CD4-positive, CD25-positive, alpha-beta regulatory T cell (primary cell): ENCODE measurements at places on chromosomes 3 and 15. TPM values are rescaled to one million over a fixed set of nuclear protein-coding genes. Genes with fewer than 3 reads are reported as not detected.

DNA sequence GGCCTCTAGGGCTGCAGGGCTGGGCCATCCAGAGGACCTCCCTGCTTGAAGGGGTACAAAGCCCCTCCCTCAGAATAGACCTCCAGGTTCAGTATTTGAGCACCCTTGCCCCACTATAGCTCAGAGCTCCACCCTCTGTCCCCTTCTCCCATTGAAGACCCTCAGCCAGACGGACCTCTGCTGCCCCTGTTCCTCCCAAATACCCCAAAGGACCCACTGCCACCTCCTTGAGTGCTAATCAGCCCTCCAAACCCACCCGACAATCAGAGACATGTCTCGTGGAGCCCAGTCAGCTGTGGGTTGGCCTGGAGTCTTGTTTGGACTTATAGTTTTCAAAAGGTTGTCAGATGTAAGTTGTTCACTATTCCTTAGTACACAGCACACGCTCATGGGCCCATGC lies 161.1 kb downstream of the UACA start:
- DNase-seq = no peak

GRCh38 chr3:195023989-195024388 lies 247.0 kb downstream of the XXYLT1 start:
- no peak for DNase-seq

- no peak for DNase-seq
These were observed 330.5 kb downstream of the ROBO2 start for GRCh38 chr3:77370413-77370812.

DNA sequence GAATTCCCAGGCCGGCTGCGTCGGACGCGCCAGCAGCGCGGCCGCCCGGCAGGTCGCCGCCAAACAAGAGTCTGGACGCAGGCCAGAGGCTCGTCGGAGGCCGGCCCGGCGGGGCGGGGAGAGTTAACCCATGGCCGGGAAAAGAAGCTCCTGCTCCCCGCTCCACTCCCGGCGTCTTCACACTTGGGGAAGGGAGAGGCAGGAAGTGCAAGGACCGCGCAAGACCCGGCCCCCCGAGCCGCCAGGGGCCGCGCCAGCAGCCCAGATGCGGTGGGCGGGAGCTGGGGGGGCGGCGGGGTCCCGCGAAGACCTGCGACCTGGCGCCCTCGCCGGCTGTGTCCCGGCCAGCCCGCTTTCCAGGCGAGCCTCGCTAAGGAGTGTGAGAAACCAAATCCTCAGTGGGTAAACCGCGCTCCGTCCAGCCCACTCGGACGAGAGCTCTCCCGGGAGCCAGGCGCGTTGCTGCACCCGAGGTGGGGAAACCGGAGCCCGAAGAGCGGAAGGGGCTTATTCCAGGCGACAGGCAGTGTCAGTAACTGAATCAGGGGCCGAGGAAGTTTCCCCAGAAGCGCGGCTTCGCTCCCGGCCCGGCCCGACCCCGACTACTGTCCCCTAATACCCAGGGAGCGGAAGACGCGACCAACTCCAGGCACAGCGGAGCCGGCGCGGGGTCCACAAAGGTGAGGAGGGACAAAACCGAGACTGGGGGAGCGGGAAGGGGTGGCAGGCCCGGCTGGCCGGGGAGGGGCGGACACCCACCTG lies 721 bp downstream of the ADAMTS7 start:
- no peak for DNase-seq

GRCh38 chr3:9473496-9474065 lies 76.2 kb downstream of the SETD5 start:
- DNase-seq = no peak

- DNase-seq = no peak
These were observed 526 bp downstream of the RMDN3 start for GRCh38 chr15:40754574-40754882.

DNA sequence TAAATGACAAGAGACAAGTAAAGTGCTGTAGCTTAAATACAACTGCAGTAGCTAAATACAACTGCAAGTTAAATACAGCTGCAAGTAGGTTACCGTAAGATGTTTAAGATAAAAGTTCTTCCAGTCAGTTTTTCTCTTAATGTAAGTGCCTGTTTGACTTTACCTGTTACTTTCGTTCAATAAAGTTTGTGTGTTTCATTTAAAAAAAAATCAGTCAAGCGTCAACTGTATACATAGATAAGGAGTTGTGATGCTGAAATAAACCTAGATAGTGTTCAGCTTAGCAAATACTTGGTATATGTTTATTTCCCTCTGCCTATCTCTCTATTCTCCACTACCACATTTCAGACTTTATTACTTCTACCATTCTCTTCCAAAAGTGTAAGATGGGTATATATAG lies 221.2 kb downstream of the NR2F2 start:
- no peak for DNase-seq

DNA sequence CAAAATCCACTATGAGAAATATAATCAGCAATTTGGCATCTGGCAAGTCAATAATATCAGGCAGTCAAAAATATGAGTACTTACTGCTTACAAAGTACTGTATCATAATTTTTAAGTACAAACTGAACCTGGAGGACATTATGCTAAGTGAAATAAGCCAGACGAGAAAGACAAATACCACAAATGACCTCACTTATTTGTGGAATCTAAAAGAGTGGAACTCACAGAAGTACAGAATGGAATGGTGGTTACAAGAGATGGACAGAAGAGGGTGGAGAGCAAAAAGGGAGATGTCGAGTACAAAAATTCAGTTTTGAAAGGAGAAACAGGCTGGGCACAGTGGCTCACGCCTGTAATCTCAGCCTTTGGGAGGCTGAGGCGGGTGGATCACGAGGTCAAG lies 12.4 kb downstream of the PCYT1A start:
- no peak for DNase-seq

GRCh38 chr15:40927873-40928806 lies 1.0 kb upstream of the DLL4 start:
- DNase-seq = peak; percentile 16

DNA sequence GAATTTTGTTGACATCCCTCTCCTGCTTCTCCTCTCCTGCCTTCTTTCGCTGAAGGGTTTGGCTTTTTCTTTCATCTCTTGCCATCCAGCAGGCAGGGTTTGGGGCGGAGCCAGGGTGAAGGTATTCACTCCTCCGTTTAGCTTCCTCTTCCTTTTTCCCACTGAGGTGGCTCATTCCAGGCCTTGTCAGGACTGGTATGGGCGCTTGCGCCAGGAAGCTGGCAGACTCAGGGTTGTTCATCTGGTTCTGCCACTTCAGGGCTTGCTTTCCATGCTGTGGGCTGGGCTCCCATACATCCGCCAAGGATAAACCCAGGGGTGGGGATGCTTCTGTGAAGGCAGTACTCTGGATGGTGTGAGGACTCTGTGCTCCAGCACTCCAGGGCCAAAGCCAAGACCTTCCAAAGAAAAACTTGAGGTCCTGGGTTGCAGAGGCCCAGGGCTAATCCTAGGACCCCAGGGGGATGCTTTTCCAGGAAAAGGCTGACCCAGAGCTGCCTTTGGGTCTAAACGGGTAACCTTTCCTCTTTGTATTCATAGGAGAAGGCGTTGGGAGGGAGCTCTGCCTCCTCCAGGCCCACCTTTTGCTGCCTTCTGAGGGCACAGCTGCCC lies 7.7 kb upstream of the AMOTL2 start:
- DNase-seq = no peak

DNA sequence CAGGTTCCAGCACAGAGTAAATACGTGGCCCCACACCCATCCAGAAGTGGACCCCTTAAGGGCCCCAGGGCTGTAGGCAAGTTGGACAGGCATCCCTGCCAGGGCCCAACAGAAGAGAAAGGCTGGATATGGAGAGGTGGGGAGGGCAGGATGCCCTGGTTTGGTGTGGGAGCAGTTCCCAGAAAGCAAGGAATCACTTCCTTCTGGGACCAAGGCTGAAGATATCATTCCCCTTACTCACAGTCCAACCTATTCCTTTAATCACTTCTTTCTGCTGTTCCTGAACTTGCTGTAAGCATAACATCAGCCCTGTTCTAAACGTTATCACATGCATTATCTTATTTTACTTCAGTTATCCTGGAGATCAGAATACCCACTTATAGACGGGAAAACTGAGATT lies 6.1 kb upstream of the MESP2 start:
- no peak for DNase-seq

DNA sequence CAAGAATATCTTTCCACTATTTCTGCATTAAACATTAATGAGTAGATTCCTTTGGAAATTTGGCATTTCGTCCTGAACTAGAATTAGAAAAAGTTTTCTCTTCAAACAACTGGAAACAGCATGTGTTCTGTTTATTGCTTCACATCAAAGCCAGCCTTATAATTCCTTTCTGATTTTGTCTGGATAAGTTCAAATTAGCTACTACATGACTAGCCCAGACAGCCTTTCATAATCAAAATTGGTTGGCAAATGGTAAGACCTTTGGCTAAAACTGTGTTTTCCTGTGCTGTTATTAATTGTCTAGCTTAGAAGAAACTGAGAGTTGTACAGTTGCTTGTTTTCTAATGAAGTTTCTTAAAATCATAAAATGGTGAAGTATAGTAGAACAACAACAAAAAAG lies 52.7 kb upstream of the P3H2 start:
- no peak for DNase-seq

DNA sequence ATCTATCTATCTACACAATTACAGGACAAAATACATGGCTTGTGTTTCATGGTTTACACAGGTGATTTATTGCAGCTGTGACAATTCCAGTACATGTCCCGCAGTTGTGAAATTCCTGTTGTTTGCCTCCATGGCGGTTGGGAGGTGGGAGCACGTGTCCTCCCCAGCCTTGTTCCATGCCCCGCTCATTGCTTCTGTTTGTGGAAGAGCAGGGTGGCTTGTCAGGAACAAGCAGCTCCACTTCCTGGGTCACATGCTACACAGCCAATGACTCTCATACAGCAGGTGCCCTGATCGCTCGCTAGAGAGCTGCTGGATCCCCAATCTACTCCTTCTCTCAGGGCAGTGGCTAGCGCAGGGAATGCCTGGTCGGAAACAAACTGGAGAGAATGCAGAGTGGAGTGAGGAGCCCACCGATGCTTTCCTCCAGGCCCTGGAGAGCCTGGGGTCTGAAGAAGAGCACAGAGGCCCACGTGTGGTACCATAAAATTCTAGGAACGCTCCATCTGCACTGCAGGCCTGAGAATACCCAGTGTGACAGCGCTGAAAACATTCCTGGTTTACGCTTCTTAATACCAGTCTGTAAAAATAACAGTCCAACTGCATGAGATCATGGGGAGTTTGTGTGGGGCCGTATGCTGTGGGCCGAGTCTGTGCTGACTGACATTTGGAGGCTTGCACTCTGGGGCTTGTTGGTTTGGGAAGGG lies 270.6 kb upstream of the RGMA start:
- no peak for DNase-seq

DNA sequence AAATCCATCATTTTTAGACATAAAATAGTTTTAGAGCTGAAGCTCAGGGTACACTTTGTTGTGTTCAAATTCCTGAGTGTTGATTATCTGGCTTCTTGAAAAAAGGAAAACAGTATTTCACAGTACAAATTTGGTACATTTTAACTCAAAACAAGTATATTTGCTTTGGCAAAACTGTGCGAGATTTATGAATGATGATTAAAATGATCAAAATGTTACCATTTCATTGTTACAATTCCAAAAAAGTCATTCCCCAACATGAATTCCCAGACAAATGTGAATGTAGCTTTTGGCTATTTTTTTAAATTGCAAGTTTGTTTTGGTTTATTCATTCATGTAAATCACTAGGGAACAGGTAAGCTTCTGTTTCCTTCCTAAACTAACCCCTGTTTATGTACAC lies 347.4 kb upstream of the DCBLD2 start:
- DNase-seq = no peak

DNA sequence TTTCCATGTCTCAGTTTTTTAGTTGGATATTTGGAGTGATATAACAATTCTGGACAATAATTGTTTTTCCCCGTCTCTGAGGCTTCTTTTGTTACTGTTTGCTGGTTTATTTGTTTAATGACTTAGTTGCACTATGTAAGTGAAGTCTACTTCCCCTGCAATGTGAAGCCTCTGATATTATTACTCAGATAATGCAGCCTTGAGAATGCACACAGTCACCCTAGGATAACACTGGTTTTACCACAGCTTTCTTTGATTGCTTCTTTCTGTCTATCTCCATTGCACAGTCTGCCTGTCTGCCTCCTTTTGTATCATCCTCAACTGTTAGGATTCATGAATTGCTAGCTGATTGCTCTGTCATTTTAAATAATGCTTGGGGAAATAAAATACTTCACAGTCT lies 208.7 kb upstream of the ROBO1 start:
- no peak for DNase-seq

GRCh38 chr3:197025736-197026480 lies 3.7 kb downstream of the MELTF start:
- no peak for DNase-seq

DNA sequence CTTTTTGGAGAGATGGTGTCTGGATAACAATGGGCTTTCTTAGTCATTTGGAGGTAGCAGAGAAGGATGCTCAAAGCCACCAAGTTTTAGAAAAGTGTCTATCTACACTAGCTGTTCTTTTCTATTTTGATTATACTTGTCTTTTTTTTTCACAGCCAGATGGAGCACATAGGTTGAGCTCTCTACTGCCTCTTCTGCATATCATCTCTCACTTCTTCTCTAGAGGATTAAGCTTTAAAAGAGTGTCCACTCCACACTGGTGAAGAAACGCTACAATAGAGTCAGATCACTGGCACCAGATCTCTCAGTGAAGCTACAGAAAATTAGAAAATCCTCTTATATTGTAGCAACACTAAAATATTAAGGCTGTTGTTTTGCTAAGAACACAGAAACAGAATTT lies 145.3 kb upstream of the MBNL1 start:
- DNase-seq = no peak

GRCh38 chr3:69499899-69500421 lies 114.1 kb upstream of the FRMD4B start:
- DNase-seq = no peak

- DNase-seq = no peak
These were observed 57.9 kb downstream of the CHSY1 start for GRCh38 chr15:101193806-101194545.

- no peak for DNase-seq
These were observed 42.7 kb downstream of the DUT start for GRCh38 chr15:48373821-48374451.

DNA sequence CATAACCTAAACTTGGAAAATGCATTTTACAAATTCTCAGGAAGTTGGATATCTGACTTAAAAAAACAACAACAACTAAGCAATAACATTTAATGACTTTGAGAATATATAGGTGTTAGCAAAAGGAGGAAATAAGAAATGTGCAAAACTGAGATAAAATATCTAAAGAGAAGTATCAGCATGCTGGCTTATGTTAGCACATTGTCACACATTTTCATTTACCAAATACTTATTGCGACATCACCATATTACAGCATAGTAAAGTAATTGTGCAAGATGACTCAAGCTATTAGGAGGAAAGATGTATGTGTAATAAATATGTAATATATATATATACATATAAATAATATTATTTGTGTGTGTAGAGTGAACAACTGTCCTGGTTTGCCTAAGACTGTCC lies 9.2 kb downstream of the PTX3 start:
- no peak for DNase-seq

KCNAB1 gene
- polyA plus RNA-seq = 0.26 TPM

CKMT1A gene
- not detected for polyA plus RNA-seq

P3H2 gene
- polyA plus RNA-seq = not detected

SCG3 gene
- not detected for polyA plus RNA-seq

CASR gene
- 0.45 TPM for polyA plus RNA-seq

PPP1R14D gene
- polyA plus RNA-seq = not detected

CHAC1 gene
- polyA plus RNA-seq = 0.26 TPM

MYL3 gene
- polyA plus RNA-seq = not detected

ZBED2 gene
- polyA plus RNA-seq = not detected

EIF1B gene
- 73.6 TPM for polyA plus RNA-seq

CELSR3 gene
- 0.31 TPM for polyA plus RNA-seq

CD96 gene
- polyA plus RNA-seq = 149 TPM

RBPMS2 gene
- not detected for polyA plus RNA-seq
